ENCODE measurements at places on chromosomes 7 and 10.

- no peak for DNase-seq
Measured at GRCh38 chr10:852386-852785, 79.1 kb downstream of the LARP4B start.

- peak; percentile 61 for DNase-seq
Measured at GRCh38 chr10:58334817-58335305, at the start of gene UBE2D1. Gene UBE2D1 (plus strand): TSS chr10:58335006. CDS start chr10:58335202, 196 bp downstream.

- DNase-seq, result no peak
Measured at GRCh38 chr7:43302773-43303460, 190.5 kb downstream of the HECW1 start.

DNA sequence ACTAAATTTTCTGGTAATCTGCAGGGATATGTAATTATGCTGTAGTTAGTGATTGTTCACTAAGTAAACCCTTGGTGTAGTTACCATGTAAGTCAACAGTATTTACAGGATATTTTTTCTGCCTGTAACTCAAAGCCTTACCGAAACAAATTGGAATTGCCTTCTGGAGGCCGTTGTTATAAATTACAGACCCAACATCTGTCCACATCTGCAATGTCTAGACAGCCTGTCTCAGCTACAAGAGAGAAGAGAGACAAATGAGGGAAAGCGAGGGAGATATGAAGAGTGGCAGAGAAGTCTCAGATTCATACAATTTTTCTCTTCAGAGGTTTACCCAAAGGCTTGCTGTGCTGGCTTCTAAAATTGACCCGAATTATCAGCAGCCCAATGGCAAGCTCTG, 23.7 kb upstream of the BTRC start:
- DNase-seq, result no peak

- DNase-seq, result no peak
Measured at GRCh38 chr7:49767719-49768118, 5.7 kb upstream of the VWC2 start.

- DNase-seq, result no peak
Measured at GRCh38 chr7:12031638-12032037, 179.5 kb upstream of the TMEM106B start.
